Posterior cingulate gyrus (tissue), 11 donors: ENCODE measurements at places on chromosomes 12 and 14.

DNA sequence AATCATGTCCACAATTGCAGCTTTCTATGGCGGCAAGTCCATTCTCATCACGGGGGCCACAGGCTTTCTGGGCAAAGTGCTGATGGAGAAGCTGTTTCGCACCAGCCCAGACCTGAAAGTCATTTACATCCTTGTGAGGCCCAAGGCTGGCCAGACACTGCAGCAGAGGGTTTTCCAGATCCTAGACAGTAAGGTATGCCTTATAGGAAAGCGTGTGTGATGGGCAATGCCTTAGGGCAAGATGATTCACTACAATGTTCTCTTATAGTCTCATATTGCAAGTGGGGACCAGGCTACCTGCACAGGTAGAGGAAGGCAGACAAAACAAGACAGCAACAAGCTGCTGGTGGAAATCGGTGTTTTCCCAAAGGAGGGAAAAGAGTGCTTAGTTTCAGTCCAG lies 110.5 kb downstream of the ERGIC2 start:
- DNase-seq = peak; percentile 62

- DNase-seq = no peak
Measured at GRCh38 chr12:3225154-3225795, 148.1 kb downstream of the TSPAN9 start.

DNA sequence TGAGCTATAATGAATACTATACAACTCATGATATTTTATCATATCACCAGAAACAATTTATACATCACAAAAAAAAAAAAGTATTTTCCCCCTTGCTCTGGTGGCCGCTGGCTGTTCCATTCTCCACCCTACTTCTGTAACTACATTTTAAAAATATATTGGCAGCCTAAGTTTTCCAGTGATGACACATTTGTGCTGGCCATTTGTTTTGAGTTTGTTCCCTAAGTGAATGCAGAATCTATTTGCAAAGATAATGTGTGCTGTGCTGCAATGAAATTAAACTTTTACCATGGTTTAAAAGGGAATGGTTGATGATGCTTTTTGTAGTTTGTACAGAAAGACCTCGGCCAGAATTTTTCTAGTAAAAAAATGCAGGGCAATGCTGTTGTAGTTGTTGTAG lies 1092.8 kb downstream of the TMTC2 start:
- no peak for DNase-seq

GRCh38 chr12:116855744-116856470 lies 25.3 kb downstream of the HRK start:
- DNase-seq = no peak

DNA sequence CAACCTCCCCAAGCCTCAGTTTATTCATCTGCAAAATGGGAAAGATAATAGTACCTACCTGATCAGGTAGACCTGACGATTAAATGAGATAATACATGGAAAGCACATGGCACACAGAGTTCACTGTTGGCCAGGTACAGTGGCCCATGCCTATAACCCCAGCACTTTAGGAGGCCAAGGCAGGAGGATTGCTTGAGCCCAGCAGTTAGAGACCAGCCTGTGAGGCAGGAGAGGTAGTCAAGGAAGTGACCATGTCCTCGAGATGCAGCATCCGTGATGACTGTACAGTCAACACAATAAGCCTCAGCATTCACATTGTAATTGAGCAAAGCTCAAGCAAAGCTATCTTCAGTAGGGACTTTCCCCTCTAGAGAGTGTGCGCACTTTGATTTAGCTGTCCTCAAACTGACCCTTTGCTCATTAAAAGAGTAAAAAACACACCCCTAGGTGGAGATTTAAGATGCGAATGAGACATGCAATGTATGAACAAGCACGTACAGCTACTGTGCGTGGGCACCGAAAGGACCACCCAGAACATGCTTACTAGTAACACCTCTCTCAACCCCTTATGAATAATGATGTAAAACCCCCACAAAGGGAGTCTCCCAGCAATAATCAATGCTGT lies 9.9 kb downstream of the ISCU start:
- no peak for DNase-seq
